ENCODE measurements at places on chromosomes 6 and 20.

- DNase-seq, result no peak
Observed at GRCh38 chr6:116326181-116326671, 44.5 kb upstream of the DSE start.

DNA sequence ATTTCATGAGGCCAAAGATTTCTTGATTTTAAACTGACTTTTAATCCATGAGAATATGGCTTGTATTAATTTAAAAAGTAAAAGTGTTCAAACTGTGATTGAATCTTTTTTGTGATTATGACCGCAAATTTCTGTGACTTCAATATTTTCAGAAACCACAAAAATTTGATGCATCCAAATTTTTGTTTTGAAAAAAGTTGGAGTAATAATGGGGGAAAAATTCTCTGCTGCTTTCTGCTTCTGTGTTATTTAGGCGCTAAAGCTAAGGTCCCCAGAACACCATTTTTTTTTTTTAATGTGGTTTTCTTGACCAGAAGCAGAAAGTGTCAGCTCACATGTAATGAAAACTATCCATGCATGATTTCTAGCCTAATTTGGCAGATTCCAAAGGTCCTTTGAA is 65.3 kb downstream of the GRIK2 start:
- DNase-seq, result no peak

DNA sequence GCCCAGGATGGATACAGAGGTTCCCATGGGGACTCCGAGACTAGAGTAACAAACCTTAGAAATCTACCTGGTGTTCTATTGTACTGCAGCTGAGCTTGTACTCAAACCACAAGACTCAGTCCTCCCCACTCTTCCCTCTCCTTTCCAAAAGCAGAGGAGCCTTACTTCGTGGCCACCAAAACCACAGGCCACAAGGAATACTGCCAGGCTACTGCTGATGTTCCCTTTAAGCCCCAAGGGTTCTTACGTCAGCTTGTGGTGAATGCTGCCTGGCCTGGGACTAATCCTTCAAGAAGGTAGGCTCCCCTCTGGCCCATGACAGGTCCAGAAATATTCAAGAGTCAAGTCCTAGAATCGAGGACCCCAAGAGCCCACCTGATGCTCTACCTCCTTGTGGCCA is 10.5 kb upstream of the DEFB128 start:
- DNase-seq, result no peak

DNA sequence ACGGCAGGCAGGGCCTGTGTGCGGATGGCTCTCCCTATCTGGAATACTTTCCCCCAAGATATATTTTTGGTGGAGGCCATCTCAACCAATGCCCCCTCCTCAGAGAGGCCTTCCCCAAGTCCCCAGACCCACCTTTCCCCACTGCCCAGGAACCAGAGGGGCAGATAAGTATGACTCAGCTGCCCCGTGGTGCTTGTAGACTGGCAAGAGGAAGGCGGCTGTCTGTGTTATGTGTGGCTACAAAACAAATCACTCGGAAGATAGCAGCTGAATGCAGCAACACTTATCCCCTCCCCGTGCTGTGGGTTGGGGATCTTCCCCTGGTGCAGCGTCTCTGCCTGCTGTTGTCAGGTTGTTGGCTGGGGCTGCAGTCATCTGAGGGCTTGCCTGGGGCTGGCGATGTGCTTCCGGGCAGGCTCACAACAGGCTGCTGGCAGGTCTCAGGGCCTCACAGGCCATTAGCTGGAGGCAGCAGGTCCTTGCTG is 7.1 kb downstream of the NPEPL1 start:
- DNase-seq, result no peak

DNA sequence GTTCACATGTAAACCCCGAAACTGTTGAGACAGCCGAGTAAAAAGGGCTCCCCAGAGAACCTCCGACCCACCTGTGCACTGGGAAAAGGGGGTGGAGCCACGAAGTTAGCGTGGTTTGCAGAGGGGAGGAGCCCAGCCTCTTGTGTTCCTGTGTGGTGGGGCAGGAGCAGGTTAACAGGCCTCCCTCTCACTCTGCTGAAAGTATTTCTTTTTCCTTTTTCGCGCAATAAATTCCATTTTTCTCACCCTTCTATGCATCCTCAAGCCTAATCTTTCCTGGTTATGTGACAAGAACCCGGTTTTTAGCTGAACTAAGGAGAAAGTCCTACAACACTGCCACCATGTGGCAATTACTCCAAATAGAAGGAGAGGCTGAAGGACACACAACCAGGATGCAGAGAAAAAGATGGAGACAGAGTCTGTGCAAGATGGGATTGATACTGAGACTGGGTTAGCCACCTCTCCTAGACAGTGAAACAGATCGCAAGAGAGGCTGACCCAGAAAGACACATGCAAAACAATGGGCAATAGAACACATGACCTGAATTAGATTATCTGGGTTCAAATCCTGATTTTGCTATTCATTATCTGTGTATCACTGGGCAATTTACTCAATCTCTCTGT is 168.7 kb upstream of the PRSS16 start:
- DNase-seq, result peak; percentile 19

DNA sequence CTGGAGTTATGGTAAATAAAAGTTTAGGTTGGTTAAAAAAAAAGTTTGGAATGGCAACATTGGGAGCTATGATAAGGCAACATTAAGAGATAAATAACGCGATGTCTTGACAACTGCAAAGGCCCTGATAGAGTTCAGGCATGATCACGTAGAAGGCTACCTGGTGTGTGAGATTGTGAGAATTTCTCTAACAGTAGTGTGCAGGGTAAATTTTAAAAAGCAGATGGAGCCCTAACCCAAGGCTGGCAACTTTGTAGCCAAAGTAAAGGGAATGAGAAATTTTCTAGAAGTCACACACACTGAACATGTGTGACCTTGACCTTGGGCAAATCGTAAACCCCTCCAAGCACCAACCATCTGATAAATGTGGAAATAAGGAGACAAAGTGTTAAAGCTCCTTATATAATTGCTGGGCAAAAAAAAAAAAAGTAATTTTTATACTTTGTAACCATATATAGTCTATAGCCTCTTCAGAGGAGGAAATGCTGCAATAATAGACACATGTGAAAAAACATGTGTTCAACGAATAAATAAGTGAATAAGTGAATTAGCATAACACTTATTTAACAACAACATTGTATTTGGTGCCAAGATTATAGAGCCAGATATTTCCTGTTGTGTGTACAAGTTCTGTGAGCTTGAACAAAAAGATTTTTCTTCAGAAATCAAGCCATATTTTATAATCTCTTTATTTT is 18.2 kb downstream of the KCNQ5 start:
- DNase-seq, result no peak

- DNase-seq, result no peak
Observed at GRCh38 chr20:18545566-18545965, 21.7 kb upstream of the SMIM26 start.

GRCh38 chr6:108168501-108169463 is 3.0 kb downstream of the NR2E1 start:
- DNase-seq, result no peak

- no peak for DNase-seq
Observed at GRCh38 chr6:166076625-166077024, 91.0 kb downstream of the TBXT start.

DNA sequence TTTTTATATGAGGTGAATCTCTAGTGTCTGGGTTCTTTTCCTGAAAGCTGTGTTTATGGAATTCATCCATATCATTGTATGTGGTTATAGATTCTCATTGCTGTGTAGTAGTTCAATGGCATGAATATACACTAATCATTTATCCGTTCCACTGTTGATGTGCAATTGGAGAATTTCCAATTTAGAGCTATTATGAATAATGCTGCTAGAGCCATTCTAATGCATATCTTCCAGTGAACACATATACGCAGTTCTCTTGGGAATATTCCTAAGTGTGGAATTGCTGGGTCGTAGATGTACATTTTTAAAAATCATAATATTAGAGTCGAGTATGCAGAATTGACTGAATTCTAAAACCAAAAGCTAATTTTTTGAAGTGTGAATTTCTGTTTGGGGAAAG is 327.5 kb upstream of the JAG1 start:
- no peak for DNase-seq

DNA sequence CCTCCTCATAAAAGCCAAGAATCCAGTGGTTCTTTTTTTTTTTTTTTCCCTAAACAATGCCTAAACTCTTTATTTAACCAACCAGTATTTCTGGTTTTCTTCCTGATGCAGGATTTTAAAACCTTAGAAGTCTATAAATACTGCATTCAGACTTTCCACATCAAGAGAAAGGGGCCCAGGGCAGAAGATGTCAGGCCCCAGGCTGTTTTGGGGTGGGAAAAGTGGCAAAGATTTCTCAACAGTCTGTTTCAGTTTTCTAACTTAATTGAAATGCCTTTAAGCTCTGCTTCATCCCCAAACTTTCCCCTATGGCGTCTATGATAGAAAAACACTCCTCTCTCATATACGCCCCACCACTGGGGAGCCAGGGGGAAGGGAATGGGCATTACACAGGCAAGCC is 33.1 kb downstream of the QRSL1 start:
- no peak for DNase-seq

GRCh38 chr6:147509891-147510290 is 1.4 kb downstream of the SAMD5 start:
- no peak for DNase-seq

- DNase-seq, result no peak
Observed at GRCh38 chr20:19775353-19776253, 17.5 kb downstream of the RIN2 start.

- DNase-seq, result no peak
Observed at GRCh38 chr6:2179950-2180349, 65.5 kb downstream of the GMDS start.

DNA sequence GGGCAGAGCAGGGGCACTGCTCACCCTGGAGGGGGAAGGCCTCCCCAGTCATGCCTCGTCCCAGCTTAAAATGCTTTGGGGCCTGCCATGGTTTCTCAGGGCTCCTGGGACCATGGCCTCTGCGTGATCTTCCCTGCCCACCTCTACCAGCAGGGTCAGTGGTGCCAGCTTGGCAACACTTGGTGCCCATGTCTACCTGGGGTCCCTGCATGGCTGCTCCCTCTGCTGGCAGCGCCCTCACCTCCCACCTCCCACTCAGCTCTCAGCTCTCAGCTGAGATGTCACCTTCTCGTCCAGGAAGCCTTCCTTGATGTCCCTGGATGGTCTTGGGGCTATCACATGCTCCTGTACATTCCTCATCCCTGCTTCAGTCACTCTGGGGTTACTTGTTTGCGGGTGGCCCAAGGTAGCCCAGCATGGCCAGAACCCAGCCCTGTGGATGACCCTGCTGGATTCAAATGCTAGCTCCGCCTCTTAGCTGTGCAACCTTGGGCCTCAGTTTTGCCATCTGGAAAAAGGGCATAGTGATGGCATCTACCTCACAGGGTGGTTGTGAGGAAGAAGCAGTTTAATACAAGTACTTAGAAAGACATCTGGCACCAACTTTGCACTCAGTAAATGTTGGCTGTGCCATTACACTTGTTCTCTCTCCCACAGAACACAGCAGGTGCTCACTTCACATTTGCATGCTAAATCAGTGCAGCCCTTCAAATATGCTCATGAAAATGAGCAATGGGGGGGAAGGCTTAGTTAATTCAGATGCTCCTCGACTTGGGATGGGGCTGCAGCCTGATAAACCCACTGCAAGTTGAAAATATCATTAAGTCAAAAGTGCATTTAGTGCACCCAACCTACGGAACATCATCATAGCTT is 53.5 kb upstream of the PTPN1 start:
- no peak for DNase-seq

- no peak for DNase-seq
Observed at GRCh38 chr6:152981989-152982903, 595 bp downstream of the FBXO5 start.

DNA sequence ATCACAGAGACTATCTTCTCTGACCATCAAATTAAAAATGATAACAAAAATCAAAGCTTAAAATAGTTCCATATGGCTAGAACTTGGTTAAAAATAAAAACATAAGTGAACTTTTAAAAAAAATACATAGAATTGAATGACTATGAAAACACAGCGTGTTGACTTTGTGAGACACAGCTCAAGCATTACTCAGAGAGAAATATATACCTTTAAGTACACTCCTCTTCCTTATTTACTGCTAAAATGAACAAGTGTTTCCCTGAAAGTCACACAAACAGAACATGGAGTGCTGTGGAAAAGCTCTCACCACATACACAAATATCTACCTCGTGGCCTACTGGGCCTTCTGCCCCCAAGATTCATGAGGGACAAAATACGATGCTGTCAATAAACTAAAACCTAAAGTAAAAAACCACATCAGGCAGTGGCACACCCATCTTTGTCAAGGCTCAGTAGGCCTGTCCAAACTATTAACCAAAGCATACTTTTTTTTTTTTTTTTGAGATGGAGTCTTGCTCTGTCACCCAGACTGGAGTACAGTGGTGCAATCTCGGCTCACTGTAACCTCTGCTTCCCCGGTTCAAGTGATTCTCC is 7.5 kb downstream of the FAXC start:
- no peak for DNase-seq

GRCh38 chr20:53958260-53958659 is 112.1 kb downstream of the BCAS1 start:
- no peak for DNase-seq

- DNase-seq, result peak; percentile 58
Observed at GRCh38 chr6:11172501-11173327, 59.8 kb downstream of the NEDD9 start.

- DNase-seq, result no peak
Observed at GRCh38 chr6:25085756-25086155, 150.0 kb upstream of the RIPOR2 start.

Data from stimulated activated CD4-positive, alpha-beta T cell treated with anti-CD3 and anti-CD28 coated beads, Interleukin-2, amount 100 ng/mL, for 4 hours (primary cell).